Parietal lobe (tissue), 2 donors: ENCODE measurements at places on chromosomes 7 and 10. TPM values are rescaled to one million over a fixed set of nuclear protein-coding genes. Genes with fewer than 3 reads are reported as not detected.

Gene SPDYE17
- not detected for total RNA-seq

Gene RTKN2
- 9.7 TPM for total RNA-seq

Gene SORBS1
- total RNA-seq: 303 TPM

Gene SPDYE2
- total RNA-seq: not detected

Gene NUTM2E
- total RNA-seq: 0.31 TPM

Gene TAS2R60
- not detected for total RNA-seq

Gene RADIL
- 6.3 TPM for total RNA-seq

Gene LRRC18
- not detected for total RNA-seq

Gene CNPY1
- total RNA-seq: not detected
